Activated naive CD8-positive, alpha-beta T cell treated with anti-CD3 and anti-CD28 coated beads, Interleukin-2, amount 10 ng/mL, durations not matched to agents 7 days and 5 days (primary cell): ENCODE measurements at places on chromosomes 3 and 15. TPM values are rescaled to one million over a fixed set of nuclear protein-coding genes. Genes with fewer than 3 reads are reported as not detected.
A peak's percentile ranks its signal among the peaks of the same experiment; 100 is the strongest.

DNA sequence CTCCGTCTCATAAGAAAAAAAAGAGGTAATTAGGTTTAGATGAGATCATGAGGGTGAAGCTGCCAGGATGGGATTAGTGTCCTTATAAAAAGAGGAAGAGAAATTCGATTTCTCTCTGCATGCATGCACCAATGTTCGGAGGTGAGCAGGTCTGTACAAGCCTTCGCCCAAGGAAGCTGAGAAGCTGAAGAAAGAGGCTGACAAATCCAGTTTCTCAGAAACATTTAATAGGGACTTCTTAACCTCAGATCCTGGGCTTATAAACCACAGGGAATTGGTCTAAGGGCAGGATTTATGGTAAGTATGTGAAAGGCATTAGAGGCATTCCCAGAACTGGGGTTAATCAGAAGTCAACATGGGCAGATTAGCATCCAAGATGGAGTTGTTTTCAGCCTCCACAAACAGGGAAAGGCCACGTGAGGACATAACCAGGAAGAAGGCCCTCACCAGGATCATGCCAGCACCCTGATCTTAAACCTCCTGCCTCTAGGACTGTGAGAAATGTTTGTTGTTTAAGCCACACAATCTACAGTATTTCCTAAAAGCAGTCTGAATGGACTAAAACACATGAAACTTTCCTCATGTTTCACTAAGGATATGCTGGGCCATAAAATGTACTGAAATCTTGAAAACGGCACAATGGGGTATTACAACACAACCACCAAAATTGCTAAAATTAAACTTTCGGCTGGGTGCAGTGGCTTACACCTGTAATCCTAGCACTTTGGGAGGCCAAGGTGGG lies 11.3 kb downstream of the SHISA5 start:
- DNase-seq: no peak

Gene BSN
- total RNA-seq: 0.08 TPM

DNA sequence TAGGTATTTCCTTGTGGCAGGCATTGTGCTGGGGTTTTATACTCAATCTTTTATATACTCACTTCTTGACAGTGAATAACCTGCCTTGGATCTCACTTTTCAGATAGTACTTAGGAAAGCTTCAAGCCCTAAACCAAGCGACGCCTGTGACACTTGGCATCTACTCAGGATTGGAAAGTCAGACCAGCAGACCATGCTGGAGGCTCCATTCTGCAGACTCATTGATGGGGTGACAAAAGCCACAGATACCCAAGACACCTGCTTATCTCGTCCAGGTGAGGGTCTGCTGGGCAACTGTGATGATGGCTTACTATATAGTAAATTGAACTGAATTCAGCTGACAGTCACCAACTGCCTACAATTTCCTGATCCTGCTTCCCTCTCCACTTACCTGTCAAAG lies 79.4 kb upstream of the MRPS22 start:
- no peak for DNase-seq

GRCh38 chr3:46383211-46383950 lies 12.6 kb downstream of the CCR5 start:
- peak; percentile 44 for DNase-seq

Gene SRGAP3
- total RNA-seq: 5.5 TPM

Gene TPRA1
- total RNA-seq: 33.6 TPM

DNA sequence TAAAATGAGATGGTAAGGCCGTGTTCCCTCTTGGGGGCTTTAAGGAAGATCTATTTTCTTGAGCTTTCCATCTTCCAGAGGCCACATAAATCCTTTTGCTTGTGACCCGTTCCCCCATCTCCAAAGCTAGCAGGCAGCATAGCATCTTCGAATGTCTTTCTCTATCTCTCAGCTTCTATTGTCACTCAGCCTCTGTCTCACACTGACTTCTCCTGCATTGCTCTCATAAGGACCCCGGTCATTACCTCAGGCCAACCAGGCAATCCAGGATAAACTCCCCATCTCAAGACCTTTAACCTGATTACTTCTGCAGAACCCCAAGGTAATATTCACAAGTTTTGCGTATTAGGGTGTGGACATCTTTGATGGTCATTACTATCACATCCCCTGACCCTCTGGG lies 250.3 kb upstream of the SOX2 start:
- DNase-seq: no peak

GRCh38 chr15:69729167-69729748 lies 276.6 kb downstream of the RPLP1 start:
- DNase-seq: peak; percentile 73

DNA sequence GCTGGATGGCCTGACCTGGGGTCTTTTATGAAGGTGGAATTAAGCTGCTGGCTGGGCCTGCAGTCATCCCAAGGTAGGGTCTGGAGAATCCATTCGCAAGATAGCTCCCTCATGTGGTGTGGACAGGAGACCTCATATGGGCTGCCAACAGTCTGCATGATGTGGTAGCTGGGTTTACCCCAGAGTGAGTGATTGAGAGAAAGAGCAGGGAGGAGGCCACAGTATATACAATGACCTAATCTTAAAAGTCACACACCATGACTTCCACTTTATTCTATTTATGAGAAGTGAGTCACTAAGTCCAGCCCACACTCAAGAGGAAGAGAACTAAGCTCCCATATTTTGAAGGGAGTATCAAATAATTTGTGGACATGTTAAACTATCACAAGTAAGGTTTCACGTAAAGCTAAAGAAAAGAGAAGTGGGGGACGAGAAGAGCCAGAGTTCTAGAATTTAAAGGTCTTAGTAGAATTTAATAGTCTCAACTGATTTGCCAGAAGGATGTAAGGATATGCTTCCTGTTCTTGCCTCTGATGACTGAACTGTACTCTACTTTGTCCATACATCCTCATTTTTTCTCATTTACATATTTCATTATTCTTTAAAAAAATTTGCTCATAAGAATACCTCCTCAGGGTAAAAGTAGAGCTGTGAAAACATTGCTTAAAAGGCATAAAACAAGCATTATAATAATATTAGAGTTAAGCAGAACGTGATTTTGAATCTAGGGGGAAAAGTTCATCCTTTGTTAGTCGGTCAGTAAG lies 184.4 kb downstream of the PEX5L start:
- no peak for DNase-seq

DNA sequence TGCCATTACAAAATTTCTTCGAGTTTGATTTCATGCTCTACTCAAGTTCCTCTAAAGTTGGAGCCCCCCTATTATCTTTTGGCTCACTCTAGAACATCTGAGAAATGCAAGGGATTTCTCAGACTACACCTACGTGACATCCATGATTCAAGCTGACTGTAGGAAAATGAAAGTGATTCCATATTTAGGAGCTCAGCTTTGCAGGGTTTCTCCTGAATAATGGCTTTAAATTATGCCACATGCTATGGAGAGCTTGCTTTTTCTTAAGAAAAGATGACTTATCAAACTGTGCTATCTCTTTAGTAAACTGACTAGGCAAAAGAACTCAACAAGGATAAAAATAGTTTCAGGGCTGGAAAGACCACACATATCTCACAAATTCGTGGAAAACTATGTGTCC lies 292.1 kb downstream of the LSAMP start:
- no peak for DNase-seq

DNA sequence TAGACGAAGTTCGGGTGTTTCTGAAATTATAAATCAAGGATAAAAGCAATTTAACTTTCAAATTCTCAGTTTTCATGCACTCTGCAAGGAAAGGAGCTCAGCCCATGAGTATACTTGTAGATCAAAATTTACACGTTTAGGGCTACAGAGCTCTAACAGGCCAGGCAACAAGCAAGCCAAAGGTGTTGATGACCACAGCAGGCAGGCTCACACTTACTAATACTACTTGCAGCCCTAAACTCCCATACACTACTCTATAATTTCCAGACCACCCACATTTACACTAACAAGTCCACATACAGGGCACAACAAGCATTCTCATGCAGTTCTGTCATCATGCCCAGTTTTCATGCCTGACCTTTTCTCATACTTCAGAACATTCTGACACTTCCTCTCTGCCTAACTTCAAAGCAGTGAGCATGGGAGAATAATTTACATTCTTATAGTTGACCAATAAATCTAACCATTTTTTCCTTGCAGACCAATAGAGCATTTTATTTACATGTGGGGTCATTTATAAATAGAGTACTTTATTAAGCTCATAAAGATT lies 124.7 kb upstream of the FRMD4B start:
- DNase-seq: no peak

Gene GOLGA8J
- 0.80 TPM for total RNA-seq

DNA sequence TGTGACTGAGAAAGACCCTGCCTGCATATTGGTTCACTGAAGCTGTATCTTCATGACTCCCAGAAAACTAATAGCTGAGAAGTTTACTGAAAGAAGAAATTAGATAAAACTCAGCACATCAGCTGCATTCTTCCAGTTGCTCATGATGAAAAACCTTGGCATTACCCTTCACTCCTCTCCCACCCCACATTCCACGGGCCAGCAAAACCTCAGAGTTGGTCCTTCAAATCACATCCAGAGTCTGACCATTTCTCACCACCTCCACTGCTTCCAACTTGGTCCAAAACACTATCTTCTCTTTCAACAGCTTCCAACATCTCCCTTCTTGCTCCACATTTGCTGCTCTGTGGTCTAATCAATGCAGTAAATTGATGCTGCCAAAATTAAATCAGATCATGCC lies 97.1 kb downstream of the CD47 start:
- no peak for DNase-seq

GRCh38 chr3:29430558-29430971 lies 149.7 kb downstream of the RBMS3 start:
- no peak for DNase-seq

- DNase-seq: no peak
Observed at GRCh38 chr3:144141496-144141895, 169.9 kb downstream of the DIPK2A start.

Gene FANCD2OS
- not detected for total RNA-seq

Gene GOLGA8T
- total RNA-seq: 2.6 TPM

Gene GHSR
- total RNA-seq: not detected

Gene TTLL13
- total RNA-seq: 0.47 TPM

Gene CPN2
- not detected for total RNA-seq

DNA sequence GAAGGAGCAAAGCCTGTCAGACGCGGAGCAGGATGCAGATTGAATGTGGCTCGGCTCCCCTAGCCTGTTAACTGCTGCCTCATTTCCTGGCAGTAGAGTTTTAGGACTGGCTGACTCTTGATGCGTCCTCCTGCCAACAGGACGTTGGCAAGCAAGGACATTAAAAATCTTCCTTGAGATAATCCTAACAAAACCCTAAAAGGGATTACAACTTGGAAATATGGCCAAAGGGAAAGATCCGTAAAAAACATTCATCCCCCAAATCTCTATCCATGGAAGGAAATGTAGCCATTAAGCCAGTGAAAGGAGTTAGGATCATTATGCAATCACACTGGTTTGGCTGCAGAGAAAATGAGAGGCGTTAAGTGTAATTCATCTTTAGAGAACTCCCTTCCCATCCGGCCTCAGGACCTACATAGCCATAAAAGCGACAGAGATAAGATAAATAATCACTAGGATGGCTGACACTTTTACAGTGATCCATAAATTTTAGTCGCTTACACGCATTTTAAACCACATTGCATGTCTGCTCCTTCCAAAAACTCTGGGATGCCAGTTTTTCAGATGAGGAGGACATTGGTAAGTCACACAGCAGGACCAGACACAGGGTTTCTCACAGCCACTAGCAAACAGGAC lies 44.5 kb upstream of the C3orf80 start:
- no peak for DNase-seq

GRCh38 chr3:149454746-149455145 lies 19.8 kb upstream of the TM4SF4 start:
- DNase-seq: no peak

GRCh38 chr15:38598749-38599148 lies 34.1 kb upstream of the RASGRP1 start:
- DNase-seq: no peak

- DNase-seq: no peak
Observed at GRCh38 chr3:10272977-10273376, 19.8 kb downstream of the GHRL start.

DNA sequence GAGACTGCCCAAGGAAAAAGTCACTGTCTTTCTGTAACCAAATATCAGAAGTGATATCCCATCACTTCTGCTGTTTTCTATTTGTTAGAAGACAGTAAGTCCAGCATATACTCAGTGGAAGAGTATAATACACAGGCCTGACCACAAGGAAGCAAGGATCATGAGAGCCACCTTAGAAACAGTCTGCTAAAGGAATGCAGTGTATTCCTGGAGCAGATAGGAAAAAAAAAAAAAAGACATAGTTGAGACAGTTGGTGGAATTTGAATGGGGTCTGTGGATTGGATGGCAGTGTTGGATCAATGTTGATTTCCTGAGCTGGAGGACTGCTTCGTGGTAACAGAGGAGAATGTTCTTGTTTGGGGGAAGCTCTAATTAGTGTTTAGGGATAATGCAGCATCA lies 26.5 kb upstream of the FBXL2 start:
- DNase-seq: no peak

DNA sequence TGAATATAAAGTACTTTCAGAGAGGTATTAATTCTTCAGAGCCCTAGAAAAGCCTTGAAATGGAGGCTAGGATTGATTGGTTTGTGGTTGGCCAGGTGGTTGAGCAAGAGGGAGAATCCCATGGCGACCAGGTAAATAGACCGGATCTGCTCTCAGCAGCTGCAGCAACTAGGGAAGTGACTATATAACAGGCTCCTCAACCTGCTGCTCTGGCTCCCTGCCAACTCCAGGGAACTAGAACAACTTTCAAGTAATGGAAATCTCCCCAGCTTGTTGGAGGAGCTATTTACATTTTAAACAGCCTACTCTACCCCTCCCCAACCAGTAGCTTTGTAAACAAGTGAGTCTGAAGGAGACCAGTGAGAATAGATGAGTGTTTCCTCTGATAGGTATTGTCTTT lies 121.8 kb upstream of the CADM2 start:
- no peak for DNase-seq

Gene NR1I2
- 0.28 TPM for total RNA-seq

- DNase-seq: no peak
Observed at GRCh38 chr3:157093096-157093495, 66.9 kb downstream of the CCNL1 start.

GRCh38 chr15:101193806-101194545 lies 57.9 kb downstream of the CHSY1 start:
- DNase-seq: no peak

Gene CRABP1
- total RNA-seq: not detected

Gene NMNAT3
- total RNA-seq: 1.2 TPM

Gene OXTR
- 0.42 TPM for total RNA-seq

- DNase-seq: no peak
Observed at GRCh38 chr3:195755391-195755790, 34.6 kb downstream of the MUC20 start.

Gene CMSS1
- total RNA-seq: 31.8 TPM

Gene GRM2
- 2.2 TPM for total RNA-seq

DNA sequence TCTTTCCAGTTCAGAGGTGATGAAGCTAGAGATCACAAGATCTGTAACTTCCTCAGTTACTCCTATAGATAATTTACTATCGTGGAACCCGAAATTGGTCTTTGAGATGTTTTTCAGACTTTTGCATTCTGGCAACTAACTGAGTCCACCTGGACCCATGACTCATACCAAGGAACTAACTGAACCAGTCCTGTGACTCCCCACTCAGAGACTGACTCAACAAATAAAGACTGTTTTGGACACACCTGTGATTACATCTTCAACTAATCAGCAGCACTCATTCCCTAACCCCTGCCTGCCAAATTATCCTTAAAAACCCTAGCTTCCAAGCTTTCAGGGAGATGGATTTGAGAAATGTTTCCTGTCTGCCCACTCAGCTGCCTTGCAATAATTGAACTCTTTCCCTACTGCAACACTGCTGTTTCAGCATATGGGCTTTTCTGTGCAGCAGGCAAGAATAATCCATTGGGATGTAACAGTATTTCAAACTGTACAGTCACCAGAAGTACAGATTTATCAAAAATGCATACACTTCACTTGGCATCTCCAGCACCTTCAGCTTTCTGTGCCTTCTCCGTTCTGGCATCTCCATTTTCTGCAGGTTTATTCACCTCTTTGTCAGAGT lies 57.7 kb downstream of the GATM start:
- no peak for DNase-seq
